ENCODE measurements at places on chromosomes 4 and X. TPM values are rescaled to one million over a fixed set of nuclear protein-coding genes. Genes with fewer than 3 reads are reported as not detected.
A peak's percentile ranks its signal among the peaks of the same experiment; 100 is the strongest.

Gene ASB12
- 0.52 TPM for polyA plus RNA-seq

Gene TMEM31
- 0.43 TPM for polyA plus RNA-seq

DNA sequence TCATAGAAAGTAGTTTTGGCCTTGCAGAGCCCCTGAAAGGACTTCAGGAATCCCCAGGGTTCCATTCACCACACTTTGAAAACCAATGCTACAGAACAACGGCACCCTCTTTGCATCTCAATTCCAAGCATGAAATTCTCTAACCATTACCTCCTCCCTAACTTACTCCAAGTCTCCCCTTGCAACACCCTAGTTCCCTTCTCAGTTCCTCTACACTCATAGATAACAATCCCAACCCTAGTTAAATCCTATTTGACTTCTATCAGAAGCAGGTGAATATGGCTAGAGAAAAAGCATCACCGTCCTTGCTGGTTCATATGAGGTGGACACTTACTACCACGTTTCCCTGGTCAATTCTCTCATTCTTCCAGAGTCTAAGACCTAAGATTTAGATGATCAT lies 2.4 kb downstream of the RCHY1 start:
- no peak for DNase-seq

- peak; percentile 21 for DNase-seq
Measured at GRCh38 chr4:173013232-173013930, 155.2 kb upstream of the GALNT7 start.

- DNase-seq: no peak
Measured at GRCh38 chr4:152460488-152460887, 75.4 kb downstream of the FBXW7 start.

- peak; percentile 55 for DNase-seq
Measured at GRCh38 chr4:154490583-154491340, 837 bp downstream of the DCHS2 start.
